ENCODE measurements at places on chromosomes 6 and 20. TPM values are rescaled to one million over a fixed set of nuclear protein-coding genes. Genes with fewer than 3 reads are reported as not detected.

OR2J3 gene
- not detected for total RNA-seq

MEP1A gene
- not detected for total RNA-seq

HRH3 gene
- total RNA-seq, result not detected

NDRG3 gene
- 28.2 TPM for total RNA-seq

DSTN gene
- total RNA-seq, result 351 TPM

TRIM15 gene
- not detected for total RNA-seq

TGM3 gene
- not detected for total RNA-seq

POPDC3 gene
- total RNA-seq, result 13.8 TPM

PLAGL1 gene
- total RNA-seq, result 3.7 TPM

LYRM2 gene
- total RNA-seq, result 39.7 TPM

MYL9 gene
- total RNA-seq, result 149 TPM

SEMG1 gene
- not detected for total RNA-seq

TFAP2D gene
- total RNA-seq, result not detected

SNPH gene
- total RNA-seq, result 20.0 TPM
